ENCODE measurements at places on chromosomes 6 and 20. TPM values are rescaled to one million over a fixed set of nuclear protein-coding genes. Genes with fewer than 3 reads are reported as not detected.

RUNX2 gene
- 0.55 TPM for total RNA-seq

RIPPLY2 gene
- total RNA-seq: not detected

ENPP4 gene
- total RNA-seq: 36.0 TPM

TENT5A gene
- 21.1 TPM for total RNA-seq

SALL4 gene
- total RNA-seq: not detected

DNA sequence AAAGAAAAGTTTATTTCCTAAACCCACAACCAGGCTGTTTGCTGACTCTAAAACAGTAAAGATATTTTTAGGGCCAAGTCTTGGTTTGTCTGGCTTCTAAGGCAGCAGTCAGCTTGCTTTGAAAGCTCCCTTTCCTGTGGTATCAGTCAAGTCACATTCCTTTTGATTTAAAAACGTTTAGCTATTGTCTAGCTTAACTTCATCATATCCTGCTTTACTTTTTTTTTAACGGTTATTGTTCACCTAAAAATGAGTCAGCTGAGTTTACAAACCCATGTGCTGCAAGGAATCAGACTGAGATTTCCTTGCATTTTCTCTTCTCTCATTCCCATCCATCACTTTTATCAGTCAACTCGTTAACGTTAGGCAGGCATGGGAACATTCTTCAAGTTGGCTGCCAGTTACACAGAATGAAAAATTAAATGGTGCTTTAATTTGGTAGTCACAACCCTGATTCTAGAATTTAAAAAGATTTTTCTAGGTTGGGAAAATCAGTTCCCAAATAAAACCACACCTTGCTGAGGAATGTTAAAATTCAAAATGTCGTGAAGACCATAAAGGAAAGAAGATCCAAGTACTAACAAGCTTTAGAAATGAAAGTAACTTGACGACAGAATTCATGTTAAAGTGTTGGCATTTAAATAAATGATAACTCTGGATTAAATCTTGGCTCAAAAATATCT lies 45.9 kb downstream of the ELOVL5 start:
- H3K36me3 ChIP-seq: no peaks in the 10 kb centered on the region
- no peaks in the 10 kb centered on the region for H3K27me3 ChIP-seq
- peaks cover 67% of the 10 kb centered on the region for H3K4me1 ChIP-seq
- no peak for DNase-seq

DNA sequence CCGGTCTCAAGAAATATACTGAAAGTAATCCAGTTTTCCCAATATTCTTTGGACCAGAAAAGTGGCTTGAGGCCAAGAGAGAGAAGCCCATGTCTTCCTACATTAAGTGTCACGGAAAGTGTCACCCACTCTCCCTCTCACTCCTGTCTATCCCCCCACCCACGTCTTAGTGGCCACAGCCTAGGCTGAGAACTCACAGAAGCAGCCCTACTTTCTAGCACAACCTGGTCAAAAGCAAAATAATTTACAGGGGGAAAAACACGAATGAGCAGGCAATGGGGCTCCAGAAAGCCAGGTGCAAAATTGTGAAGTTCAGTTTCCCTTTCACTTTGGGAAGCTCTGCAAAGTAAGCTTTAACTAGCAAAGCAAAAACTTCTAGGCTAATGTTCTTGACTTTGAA lies 118.0 kb downstream of the OPRM1 start:
- no peaks in the 10 kb centered on the region for H3K36me3 ChIP-seq
- H3K27me3 ChIP-seq: no peaks in the 10 kb centered on the region
- no peak overlapping the region for H3K4me3 ChIP-seq

DNA sequence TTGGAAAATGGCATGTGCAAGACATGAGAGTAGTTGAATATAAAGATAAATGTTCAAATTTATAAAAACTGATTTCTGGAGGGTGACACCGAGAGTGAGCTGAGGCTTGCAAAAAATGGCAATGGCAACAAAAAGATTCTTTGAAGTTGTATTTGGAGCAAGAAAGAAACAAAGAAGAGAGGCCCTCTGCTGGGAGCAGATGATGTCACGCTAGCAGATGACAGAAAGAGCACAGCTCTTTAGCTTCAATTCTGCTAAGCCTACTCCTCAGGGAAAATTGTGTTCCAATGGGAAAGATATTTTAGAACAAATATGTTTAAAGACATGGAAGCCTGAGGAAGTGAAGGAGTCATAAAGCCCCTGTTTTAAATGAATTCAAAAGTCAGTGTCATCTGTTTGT lies 125.3 kb upstream of the NOX3 start:
- no peaks in the 10 kb centered on the region for H3K36me3 ChIP-seq
- no peak overlapping the region for H3K4me3 ChIP-seq
- H3K27ac ChIP-seq: no peak overlapping the region
- H3K4me1 ChIP-seq: no peaks in the 10 kb centered on the region
- no peaks in the 10 kb centered on the region for H3K27me3 ChIP-seq

DNA sequence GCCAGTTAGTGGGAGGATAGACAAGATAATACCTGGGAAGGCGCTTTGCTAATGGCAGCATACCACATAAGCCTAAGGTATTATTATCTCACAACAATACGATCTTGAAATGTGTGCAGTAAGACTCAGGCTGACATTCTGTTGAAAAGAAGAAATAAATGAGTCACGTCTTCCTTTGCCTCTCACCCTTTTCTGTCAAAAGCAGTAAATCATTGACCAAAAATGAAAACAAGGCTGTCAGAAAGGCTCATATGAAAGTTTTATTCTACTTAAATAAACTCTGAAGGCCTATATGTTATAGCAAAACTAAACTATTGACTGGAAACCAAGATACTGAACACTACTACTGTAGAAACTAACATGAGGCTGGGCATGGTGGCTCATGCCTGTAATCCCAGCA lies 43.1 kb upstream of the IL20RA start:
- H3K27me3 ChIP-seq: no peaks in the 10 kb centered on the region
- H3K4me1 ChIP-seq: no peaks in the 10 kb centered on the region
- H3K36me3 ChIP-seq: no peaks in the 10 kb centered on the region
- H3K27ac ChIP-seq: no peak overlapping the region
- no peak overlapping the region for H3K4me3 ChIP-seq
- no peak for DNase-seq

DNA sequence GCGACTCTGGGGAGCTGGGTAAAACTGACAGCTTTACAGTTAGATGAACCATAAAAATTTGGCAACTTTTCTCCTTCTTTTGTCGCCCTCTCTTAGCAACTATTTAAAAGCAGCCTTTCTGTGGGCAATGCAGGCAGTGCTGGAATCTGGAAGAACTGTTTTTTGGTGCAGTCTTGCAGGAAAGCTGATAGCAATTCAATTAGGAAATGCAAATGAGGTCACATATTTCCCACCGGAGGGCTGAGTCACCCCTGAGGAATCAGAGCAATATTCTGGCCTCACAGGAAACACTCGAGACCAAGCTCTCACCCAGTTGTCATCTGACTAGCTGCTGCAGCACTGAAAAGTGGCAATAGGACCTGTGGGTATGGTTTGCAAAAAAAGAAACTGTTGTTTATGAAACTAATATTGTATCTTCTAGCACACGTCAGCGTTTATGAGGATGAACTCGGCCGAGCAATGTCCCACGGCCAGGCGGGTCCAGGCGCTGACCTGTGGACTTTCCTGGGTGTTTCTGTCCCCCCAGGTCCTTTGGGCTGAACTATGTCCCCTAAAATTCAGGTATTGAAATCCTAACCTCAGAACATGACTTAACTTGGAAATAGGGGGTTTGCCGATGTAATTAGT lies 312.3 kb downstream of the TAF4 start:
- H3K27me3 ChIP-seq: no peaks in the 10 kb centered on the region
- DNase-seq: no peak
- no peaks in the 10 kb centered on the region for H3K36me3 ChIP-seq

DNA sequence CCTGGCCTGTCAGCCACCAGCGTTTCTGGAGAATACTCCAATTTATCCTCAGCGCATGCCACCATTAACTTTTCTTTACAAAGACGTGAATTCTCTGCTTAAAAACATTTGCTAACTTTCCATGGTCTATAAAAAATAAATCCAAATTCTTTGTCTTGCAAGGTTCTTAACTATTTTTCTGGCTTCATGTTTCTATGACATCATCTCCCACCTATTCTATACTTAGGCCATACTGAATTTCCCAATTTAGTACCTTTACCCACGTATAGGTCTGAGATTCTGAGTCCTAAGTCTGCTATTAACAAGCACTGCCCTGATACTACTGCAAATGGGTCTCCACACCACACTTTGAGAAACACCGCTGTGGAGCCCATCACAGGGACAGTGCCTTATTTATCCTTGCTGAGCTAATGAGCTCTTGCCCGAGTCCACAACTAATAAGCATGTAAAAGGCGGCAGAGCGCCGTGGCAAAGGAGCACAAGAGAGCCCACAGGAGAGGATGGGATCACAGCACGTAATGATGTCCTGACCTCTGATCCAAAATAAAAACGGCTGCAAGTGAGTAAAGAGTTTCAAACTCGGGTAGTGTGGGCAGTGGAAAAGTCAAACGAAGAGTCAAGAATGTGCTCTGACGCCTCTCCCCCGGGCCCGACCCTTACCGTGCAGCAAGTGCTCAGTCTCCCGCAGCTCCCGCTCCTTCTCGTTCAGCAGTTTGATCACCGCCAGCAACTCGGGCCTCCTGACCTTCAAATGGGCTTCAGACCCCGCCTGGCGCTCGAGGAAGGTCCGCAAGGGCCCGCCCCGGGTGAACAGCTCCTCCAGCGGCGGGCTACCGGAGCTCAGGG lies 519 bp downstream of the MTRF1L start:
- no peak for DNase-seq
- no peaks in the 10 kb centered on the region for H3K27me3 ChIP-seq
- peaks cover 14% of the 10 kb centered on the region for H3K36me3 ChIP-seq
- H3K4me3 ChIP-seq: peak overlapping the region; percentile 73
- peaks cover 36% of the 10 kb centered on the region for H3K4me1 ChIP-seq
- peak overlapping the region; percentile 91 for H3K27ac ChIP-seq

DNA sequence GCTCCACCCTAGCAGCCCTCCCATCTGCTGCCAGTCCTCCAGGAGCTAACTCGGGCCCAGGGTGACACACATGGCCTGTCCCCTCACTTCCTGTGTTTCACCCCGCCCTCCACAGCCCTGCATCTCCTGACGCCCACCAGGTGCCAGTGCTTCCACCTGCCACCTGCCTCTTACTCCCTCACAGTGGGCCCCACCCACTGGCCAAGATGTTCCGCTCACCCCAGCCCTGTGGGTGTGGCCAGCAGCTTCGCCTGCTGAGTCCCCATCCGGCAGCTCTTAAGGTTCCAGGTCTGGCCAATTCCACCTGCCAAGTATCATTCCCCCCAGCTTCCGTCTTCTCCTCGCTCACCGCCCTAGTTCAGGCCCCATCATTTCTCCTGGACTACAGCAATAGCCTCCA lies 184.1 kb downstream of the MBOAT1 start:
- H3K27ac ChIP-seq: no peak overlapping the region
- no peaks in the 10 kb centered on the region for H3K36me3 ChIP-seq
- no peak for DNase-seq

DNA sequence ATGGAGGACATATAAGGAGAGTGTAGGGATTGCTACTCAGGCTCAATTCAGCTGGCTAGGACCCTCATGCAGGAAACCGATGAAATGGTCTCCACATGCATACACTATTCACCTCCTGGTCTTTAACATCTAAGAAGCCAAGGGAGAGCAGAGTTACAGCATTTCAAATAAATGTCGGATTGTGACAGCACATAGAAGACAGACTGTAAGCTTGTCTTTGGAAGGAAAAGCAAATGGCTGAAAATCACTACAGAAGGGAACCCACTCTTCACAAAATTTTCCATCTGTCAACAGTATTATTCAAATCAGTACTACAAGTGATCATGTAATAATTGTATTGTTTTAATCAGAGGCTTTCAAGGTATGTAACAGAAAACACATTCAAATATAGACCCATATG lies 72.9 kb downstream of the ATG5 start:
- peaks cover 4% of the 10 kb centered on the region for H3K4me1 ChIP-seq
- H3K4me3 ChIP-seq: no peak overlapping the region
- H3K27me3 ChIP-seq: no peaks in the 10 kb centered on the region
- no peak overlapping the region for H3K27ac ChIP-seq
- peaks cover 2% of the 10 kb centered on the region for H3K36me3 ChIP-seq

DNA sequence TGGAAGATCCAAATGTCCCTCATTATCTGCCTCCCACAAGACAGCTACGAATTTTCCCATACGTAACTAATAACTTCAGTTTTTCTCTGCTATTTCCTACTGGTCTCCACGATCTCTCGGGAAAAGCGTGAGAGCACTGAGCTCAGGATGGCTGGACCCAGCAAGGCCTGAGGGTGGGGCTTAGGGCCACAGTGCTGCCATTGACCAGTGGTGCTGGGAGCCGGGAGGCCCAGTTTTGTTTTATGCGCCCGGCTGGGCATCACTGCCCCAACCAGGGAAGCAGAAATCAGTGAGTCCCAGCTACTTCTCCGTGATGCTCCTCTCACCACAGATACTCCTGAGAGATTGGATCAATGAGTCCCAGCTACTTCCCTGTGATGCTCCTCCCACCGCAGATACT lies 238.4 kb downstream of the LY86 start:
- no peak overlapping the region for H3K4me3 ChIP-seq
- H3K27me3 ChIP-seq: no peaks in the 10 kb centered on the region
- no peak for DNase-seq
- peak overlapping the region; percentile 82 for H3K27ac ChIP-seq
- H3K36me3 ChIP-seq: no peaks in the 10 kb centered on the region

GRCh38 chr6:14231501-14232280 lies 114.1 kb downstream of the CD83 start:
- no peak overlapping the region for H3K27ac ChIP-seq
- H3K4me1 ChIP-seq: no peaks in the 10 kb centered on the region
- no peaks in the 10 kb centered on the region for H3K27me3 ChIP-seq
- H3K36me3 ChIP-seq: no peaks in the 10 kb centered on the region
- no peak for DNase-seq

DNA sequence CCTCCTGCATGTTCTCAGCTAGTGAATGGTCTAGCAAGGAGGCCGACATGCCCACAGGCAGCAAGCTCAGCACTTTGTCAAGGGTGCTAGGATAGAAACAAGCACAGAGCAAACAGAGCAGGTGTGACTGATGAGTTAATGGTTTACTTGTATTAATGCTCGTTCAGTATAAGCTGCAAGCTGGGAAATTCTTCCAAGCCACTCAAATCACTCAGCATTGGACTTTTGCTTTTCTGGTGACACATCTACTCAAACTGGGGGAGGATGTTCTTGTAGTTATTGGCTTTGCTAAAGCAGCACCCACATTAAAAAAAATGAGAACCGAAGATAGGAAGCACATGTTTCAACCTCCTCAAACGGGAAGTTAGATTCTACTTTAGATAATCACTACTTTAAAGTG lies 43.1 kb upstream of the NEDD9 start:
- H3K4me3 ChIP-seq: no peak overlapping the region
- H3K36me3 ChIP-seq: no peaks in the 10 kb centered on the region
- H3K27ac ChIP-seq: no peak overlapping the region
- no peaks in the 10 kb centered on the region for H3K27me3 ChIP-seq
- no peak for DNase-seq

- no peak overlapping the region for H3K4me3 ChIP-seq
- H3K36me3 ChIP-seq: no peaks in the 10 kb centered on the region
- DNase-seq: no peak
- no peak overlapping the region for H3K27ac ChIP-seq
- no peaks in the 10 kb centered on the region for H3K4me1 ChIP-seq
- H3K27me3 ChIP-seq: no peaks in the 10 kb centered on the region
These were observed 15.4 kb upstream of the KIAA1755 start for GRCh38 chr20:38275815-38276550.

GRCh38 chr6:2866171-2866846 lies 24.6 kb upstream of the SERPINB1 start:
- DNase-seq: no peak
- no peaks in the 10 kb centered on the region for H3K27me3 ChIP-seq
- H3K4me3 ChIP-seq: no peak overlapping the region
- no peak overlapping the region for H3K27ac ChIP-seq
- H3K36me3 ChIP-seq: no peaks in the 10 kb centered on the region

GRCh38 chr20:63049561-63050221 lies 42.9 kb upstream of the BHLHE23 start:
- H3K36me3 ChIP-seq: no peaks in the 10 kb centered on the region
- H3K4me3 ChIP-seq: no peak overlapping the region
- H3K27ac ChIP-seq: no peak overlapping the region
- no peaks in the 10 kb centered on the region for H3K4me1 ChIP-seq
- DNase-seq: no peak
